ENCODE measurements at places on chromosomes 11 and 22.

DNA sequence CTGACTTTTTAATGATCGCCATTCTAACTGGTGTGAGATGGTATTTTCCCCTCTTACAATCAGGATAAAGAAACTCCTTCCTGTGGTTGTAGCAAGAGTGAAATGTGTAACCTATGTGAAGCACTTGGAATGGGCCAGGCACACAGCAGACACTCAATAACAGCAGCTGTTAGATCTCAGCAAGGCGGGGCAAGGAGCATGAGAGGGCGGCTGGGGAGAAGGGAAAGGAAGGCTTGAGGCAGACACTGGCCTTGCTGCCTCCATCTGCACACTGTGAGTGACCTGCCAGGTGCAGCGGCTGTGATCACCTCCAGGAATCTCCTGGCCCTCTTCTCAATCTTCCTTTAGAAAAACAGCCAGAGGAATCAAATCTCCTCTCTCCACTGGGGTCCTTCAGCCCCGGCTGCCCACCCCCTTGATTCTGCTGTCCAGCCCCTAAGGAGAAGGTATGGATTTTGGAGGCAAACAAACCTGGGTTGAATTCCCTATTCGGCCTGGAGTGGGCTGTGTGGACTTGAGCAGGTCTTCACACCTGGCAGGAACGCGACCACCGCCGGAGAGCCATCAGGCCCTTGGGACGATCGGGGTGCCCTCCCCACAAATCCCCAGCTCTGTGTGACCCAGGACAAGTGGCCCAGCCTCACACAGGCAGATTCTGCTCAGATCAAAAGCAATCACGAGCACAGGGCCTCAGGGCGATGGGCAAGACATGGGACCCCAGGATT is 49.0 kb downstream of the RPUSD4 start:
- DNase-seq, result peak; percentile 36

DNA sequence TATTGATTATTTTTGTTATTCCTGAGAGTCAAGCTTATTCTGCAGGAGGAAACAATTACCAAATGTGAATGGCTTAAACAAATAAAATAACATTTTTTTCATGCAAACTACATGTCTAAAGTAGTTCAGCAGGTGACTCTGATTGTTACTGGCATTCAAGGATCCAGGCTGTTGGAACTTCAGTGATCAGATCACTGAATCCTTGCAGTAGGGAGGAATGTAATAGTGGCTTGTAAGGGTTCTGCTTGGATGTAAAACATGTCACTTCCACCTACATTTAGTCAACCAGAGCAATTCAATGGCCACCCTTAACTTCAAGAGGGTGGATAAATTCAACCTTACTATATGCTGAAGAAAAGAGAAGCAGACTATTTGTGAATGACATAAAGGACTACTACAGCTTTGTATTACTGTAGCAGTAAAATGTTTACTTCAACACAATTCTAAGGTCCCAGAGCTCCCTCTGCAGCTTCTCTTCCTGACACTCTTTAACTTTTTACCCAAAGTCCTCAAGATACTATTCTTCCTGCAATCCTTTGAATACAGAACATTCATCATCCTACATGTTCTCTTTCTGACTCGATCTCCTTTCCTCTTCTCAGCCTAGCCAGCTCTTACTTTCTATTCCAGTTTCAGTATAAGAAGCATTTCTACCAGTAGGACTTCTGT is 284.0 kb downstream of the LRRC4C start:
- DNase-seq, result no peak

DNA sequence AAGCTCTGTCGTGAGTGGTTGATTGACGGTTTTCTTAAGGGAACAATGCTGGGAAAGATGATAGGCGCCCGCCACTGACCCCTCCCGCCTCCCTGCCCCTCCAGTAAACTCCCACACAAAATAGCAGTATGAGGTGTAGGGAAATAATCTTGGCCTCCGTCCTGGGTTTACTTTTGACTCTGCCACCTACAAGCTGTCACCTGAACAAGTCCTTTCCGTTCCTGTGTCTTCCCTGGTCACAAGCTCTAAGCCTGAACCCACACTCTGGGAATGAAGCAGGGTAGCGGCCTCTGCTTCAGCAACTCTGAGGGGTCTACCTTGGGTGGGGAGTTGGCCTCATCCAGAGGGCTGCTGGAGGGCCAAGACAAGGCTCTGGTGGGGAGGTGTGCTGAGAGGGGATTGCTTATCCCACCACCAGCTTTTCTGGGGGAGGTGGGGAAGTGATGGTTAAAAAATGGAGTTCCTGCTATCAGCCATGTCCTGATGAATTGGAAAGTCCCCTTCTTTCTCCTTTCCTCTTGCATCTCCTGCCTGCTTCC is 87.8 kb downstream of the CEP164 start:
- no peak for DNase-seq

DNA sequence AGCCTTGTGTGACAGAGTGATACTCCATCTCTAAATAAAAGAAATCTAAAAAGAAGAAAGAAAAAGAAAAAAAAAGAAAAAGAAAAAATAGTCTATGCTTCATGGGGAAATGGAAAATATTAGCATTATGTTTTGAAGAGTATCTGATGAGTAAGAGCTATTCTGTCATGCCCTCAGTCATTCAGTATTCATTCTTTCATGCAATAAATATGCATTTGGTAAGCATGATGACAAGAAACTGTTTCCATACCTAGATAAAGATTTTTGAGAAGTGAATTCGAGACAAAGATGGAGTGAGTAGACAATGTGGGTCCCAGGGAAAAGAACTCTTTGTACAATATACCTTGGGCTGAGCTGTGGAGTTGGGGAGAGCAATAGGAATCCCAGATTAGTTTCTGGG is 6.2 kb upstream of the IFTAP start:
- DNase-seq, result no peak

- no peak for DNase-seq
Observed at GRCh38 chr22:33397381-33397907, 339.3 kb upstream of the SYN3 start.

GRCh38 chr11:6440906-6441358 is at the start of gene HPX:
TSS of gene HPX (minus strand) at chr11:6440987. CDS start at chr11:6440963, 24 bp downstream.
- DNase-seq, result no peak

DNA sequence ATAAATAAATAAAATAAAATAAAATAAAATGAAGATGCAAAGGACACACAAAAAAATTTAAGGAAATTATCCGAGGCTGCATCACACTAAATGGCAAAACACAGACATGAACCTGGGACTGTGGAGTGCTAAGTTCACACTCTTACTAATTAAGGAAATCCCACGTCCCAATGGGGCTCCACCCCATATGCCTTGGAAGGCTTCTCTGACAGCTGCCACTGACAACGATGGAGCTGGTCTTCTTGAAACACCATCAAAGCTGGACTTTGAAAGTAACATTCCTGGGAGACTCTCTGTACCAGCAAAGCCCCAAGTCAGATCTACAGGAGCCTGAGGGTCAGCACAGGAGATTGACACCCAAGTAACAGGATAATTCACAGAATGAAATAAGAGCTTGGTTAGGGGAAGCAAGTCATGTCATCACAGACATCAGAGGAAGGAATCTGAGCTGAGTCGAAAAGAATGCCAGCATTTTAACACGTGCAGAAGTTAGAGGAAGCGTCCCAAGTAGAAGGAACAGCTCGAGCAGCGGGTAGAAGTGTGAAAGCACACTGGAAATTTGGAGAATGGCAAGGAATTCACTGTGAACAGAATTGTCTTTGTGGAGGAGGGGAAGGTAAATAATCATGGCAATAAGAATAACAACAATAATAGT is 13.8 kb downstream of the TPST2 start:
- DNase-seq, result no peak

Measured in NCI-H1417 (cell line).